WTC11 (cell line): ENCODE measurements at places on chromosomes 1 and 21.

- no peak for DNase-seq
These were observed 22.2 kb upstream of the SPATA6 start for GRCh38 chr1:48493970-48494769.

GRCh38 chr1:182752077-182752988, 37.2 kb upstream of the NPL start:
- DNase-seq: peak; percentile 13

DNA sequence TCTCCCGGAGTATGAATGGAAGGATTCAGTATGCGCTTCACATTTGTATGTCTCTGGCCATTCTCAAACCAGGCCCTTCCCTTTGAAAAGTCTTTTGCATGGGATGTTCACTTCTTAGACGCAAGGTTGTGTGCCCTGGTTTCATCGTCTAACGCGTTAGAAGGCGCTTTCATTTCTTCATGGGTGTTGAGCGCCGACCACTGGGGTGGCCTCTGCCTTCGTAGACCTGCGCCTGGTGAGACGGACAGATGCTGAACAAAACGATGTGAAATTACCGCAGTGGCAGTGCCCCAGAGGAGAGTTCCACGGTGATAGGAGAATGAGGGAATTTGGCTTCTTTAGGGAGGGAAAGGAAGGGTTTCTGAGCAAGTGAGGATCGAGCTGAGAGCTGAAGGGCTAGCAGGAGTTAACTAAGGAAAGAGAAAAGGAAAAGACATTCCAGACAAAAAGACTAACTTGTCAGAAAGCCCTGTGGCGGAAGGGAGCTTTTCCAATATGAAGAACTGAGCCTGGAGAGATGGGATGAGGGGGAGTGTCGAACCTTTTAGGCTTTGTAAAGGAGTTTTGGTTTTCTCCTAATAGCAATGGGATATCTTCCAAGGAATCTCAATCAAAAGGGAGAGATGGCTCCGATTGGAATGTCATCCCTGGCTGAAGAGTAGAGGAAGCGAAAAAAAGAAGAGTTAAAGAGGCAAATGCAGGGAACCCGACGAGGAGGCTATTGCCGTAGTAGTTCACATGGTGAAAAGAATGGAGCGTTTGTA, 951 bp downstream of the GGPS1 start:
- DNase-seq: peak; percentile 21

DNA sequence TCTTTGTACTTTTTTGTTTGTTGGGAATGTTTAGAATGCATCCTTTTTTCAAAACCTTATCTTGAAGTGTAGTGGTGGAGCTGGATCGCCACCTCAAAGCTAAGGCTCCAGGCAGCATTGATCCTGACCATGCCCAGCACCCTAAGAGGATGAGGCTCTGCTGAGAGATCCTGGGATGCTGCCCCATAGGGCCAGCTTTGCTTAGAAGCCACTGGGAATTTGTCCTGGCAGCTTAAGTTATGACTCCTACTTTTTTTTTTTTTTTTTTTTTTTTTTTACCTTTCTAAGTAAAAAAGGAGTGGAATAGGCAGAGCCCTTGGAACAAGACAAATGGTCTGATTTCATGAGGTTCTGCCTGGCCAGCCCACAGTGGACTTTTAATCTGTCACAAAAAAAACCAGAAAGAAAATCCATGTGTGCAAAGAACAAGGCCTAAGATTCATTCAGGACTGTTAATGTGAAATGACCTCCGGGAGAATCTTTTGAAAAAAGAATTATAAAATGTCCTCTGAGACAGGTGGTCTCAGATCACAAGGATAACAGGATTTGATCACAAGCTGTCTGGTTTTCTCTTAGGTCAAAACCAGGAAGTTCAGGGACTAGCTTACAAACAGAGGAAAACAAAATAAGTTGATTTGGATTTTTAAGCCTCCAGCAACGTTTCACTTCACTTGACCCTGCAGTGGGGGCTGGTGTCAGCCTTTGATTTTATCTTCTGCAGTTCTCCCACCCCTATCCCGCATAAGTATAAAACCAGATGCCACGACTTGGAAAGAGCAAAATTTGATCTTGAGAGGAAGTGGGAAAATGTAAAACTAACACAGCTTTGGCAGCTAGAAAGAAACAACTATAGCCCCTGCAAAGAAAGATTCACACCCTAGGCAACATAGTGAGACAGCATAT, 25.9 kb upstream of the RAP1A start:
- no peak for DNase-seq

DNA sequence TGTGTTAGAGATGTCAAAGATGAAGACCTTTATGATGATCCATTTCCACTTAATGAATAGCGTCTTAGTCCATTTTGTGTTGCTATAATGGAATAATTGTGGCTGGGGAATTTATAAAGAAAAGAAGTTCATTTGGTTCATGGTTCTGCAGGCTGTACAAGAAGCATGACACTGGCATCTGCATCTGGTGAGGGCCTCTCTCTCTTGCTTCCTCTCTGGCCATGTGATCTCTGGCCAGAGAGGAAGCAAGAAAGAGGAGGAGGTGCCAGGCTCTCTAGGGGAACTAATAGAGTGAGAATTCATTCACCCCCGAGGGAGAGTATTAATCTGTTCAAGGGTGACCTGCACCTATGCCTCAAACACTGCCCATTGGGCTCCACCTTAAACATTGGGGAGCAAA, 242.8 kb downstream of the DISC1 start:
- DNase-seq: no peak

DNA sequence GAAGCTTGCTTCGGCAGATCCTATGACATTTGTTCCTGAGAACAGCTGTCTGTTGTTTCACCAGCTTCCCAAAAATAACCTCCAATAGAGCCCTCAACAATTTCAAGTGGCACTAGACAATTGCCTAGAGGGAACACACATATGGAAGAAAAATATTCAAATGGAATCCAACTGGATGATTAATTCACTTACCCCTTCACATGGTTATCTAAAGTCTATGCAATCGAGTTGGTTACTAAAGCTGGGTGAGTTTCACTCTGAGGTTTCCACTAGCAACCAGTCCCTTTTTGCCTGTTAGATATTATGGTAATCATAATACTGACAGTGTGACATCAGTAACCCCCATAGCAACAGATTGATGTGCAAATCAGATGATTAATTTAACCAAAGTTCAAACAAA, at the start of gene LEMD1:
Gene LEMD1, minus strand, starts transcription at position 259 of the 400 bp plus-strand sequence. CDS start 1,520 bp downstream, outside the sequence.
- no peak for DNase-seq

DNA sequence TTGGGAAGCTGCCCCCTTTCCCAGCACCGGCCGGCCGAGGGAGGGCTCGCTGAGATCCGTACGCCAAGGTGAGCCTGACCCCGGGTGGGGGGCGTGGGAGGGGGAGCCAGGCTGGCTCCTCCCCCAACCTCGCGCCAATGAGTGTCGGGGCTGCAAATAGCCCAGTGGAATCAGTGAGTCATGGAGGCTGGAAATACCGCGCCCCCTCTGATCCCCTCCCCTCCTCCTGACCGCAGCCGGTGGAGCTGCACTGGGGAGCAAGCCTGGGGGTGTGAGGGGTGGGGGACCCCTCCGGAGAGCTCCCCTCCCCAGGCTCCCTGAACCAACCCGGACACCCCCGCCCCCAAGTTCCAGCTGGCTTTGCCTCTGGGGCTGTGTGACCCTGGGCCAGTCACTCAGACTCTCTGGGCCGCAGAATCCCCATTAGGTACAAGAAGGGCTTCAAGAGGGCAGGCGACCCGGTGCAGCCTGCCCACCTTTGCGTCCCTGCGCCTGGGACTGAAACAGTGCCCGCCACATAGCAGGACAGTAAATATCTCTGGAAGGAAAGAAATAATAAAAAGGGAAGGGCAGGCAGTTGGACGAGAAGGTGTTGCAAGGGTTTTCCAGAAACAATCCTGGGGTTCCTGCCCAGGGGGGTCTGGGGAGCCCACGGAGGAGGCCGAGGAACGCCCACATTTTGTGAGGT, 4.5 kb downstream of the HSPB7 start:
- DNase-seq: peak; percentile 83

GRCh38 chr1:226958300-226958699, 18.2 kb downstream of the COQ8A start:
- DNase-seq: no peak

- peak; percentile 91 for DNase-seq
These were observed 1.8 kb upstream of the CKS1B start for GRCh38 chr1:154972517-154973343.

DNA sequence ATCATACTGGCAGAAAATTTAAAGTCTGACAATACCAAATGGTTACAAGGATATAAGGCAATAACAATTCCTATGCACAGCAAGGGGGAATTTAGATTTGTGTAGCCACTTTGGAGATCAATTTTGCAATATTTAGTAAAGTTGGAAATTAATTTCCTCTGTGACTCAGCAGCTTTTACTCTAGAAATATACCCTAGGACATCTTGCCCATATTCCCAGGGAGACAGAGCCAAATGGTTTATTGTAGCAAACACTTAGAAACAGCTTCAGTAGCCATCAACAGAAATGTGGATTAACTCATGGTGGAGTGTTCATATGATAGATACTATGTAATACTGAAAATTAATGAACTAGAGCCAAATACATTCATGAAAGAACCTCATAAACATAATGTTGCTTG, 104.6 kb downstream of the BACH1 start:
- DNase-seq: no peak

DNA sequence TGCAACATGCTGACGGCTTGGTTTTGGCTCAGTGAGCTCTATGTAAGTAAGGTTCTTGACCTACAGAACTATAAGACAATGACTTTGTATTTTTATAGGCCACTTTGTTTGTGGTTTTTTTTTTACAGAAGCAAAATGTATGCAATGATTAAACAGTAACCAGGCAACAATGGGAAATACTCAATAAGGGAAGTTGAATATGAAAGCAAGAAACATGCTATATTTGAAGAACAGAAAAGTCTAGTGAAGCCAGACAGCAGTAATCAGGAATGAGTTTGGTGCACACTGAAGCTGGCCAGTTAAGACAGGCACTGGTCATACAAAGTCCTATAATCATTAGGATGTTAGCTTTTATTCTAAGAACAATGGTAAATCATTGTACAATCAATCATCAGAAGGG, 1926.8 kb downstream of the NCAM2 start:
- DNase-seq: no peak

GRCh38 chr1:11727119-11727518, 8.8 kb upstream of the AGTRAP start:
- DNase-seq: no peak

DNA sequence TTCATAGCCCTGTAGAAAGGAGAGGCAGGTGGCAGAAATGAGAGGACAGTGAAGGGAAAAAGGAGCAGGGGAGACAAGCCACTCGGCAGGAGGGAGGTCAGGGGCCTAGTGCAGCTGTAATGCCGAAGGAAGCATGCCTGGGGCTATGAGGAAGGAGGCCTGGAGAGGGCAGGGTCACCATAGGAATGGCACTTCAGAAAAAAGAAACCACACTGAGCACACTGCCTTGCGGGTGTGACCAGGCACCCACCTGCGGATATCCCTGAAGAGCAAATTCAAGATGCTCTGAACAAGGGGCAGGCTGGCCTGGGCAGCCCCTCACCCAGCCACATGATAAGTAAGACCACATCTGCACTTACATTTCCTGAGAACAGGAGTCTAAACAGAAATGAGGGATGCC, 104.7 kb downstream of the JAK1 start:
- peak; percentile 69 for DNase-seq

DNA sequence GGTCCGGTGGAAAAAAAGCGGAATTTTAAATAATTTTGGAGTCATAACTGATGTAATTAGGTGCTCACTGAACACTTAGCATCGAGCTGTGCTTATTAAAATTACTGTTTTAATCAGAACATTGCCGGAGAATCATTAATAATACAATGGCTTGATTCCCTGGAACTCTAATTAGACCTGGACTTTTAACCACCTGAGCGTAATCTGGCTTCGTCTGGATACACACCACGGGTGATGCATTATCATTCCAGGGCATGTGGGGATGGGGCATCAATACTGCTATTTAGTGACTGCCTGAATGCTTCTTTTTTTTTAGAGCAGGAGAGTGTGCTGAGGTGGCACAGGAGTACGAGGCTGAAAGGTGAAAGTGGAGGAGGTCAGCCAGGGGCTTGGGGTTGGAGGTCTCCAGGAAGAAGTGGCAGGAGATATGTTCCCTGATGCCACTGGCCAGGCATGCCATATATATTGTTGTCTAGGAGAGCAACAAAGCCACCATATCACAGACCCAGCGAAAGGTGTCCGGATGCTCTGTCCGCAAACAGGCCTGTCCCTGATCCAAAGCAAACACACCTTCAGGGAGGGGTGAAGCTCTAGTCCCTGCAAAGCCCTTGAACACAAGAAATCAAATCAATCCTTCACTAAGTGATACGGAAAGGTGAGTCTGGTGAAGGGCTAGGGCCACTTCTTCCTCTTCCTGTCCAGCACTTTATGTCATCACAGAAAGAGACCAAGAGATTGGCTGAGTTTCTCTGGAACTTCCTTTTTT, 125.2 kb downstream of the PLXNA2 start:
- no peak for DNase-seq

- DNase-seq: no peak
These were observed 3.9 kb downstream of the ZNF678 start for GRCh38 chr1:227567256-227567655.

GRCh38 chr1:223313415-223313754, 50.6 kb downstream of the SUSD4 start:
- DNase-seq: no peak

DNA sequence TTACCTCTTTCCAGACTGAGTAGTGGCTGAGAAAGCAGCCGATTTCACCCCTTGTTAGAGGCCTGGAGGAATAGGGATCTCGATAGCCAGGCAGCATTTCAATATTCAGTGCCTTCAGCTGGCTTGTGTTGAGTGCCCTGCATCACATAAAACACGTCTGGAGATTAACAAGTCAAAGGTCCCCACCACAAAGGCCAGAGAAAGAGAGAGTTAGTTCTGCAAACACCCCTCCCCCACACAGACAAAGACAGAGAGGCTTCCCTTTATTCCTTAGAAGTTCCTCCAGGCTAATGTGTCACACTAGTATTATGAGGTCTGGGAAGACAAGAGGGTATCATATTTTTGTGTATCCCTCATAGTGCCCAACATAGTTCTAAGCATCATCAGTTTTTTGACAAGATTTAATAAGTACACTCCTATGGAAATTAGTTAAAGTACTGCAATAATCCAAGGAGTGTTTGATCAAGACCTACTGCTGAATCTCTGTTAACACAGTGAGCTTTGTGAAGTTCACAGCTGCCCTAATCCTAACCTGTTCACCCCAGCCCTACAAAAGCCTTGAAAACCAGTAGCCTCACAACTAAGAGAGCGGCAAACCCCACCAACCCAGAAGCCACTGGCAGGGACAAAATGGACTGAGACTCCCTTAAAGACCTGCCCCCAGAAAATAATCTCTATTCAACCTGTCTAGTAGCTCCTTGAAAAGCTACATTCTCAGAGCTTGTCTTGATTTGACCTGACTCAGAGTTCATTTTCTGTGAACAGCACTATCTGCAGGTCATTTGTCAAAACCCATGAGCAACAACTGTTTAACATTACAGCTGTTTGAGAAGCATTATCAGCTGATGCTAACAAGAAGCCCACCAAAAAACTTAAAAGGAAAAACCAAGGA, 91.9 kb downstream of the COLGALT2 start:
- DNase-seq: peak; percentile 27
